ENCODE measurements at places on chromosomes 1 and 21.

DNA sequence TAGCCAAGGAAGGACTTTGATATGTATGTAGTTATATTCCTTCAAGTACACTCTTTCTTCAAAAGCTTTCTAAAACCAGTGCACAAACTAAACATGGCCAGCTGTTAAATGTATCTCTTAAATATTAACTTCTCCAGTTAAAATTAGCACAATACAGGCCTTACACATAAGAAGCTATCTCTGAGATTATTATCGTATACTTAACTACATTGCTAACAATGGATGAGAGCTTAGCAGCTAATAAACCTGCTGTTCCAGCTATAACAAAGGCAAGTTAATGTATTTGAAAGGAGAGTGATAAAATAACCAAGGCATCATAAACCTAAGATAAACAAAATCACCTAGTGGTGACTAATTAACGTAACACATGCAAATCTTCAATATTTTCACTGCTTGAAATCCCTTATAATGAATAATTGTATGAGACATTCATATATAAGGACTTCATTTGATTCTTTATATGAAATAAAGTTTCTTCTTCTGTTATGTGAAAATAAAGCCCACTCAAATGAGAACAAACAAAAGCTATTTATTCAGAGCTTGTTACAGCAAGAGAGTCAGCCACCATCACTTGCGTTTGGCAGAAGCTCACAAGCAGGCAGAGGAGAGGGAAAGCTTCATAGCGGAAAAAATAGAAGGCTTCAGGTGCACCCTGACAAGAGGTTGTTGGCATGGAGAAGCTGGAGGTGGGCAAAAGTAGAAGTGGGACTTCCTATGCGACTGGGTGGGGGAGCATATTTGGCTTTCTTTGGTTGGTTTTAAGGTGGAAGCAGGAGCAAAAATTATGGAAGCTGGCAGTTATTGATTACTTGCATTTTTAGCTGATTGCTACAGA is 274.1 kb upstream of the CHRM3 start:
- DNase-seq: no peak

GRCh38 chr21:45857761-45858160 is 123.8 kb upstream of the COL6A1 start:
- DNase-seq: no peak

GRCh38 chr1:81974883-81975555 is 174.3 kb downstream of the ADGRL2 start:
- DNase-seq: no peak

DNA sequence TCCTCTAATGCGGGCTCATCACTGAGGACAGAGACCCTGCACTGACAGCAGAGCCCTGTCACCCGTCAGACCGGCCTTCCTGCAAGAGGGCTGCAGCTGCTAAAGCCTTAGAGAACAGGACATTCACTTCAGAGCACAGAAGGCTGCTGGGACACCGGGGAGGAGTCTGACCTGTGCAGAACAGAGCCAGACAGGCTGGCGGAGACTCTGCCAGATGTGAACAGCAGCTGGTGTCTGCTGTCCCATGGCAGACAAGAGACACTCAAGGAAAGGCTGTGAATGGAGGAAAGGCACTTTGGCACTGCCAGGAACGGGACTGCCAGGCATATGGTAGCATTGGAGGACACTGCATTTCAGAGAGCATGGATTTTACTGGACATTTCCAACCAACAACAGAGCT is 21.4 kb downstream of the MRAP start:
- no peak for DNase-seq

DNA sequence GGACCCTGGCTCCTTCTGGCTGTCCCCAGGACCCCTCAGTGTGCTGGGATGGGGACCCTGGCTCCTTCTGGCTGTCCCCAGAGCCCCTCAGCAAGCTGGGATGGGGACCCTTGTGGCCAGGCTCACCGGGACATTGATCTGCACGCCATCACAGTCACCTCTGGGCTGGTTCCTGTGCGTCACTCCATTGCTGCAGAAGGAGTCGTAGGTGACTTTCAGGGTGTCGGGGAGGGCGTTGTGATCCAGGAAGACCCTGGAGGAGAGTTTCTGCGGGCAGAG is 19.7 kb upstream of the PTTG1IP start:
- no peak for DNase-seq
